Left renal cortex interstitium (tissue), 4 donors: ENCODE measurements at places on chromosomes 3 and 15. TPM values are rescaled to one million over a fixed set of nuclear protein-coding genes. Genes with fewer than 3 reads are reported as not detected.

Gene PDCD10
- polyA plus RNA-seq, result 74.2 TPM

Gene SPINT1
- 65.7 TPM for polyA plus RNA-seq

Gene STRIT1
- polyA plus RNA-seq, result 2.1 TPM

Gene GABRR3
- not detected for polyA plus RNA-seq

Gene POPDC2
- polyA plus RNA-seq, result 4.3 TPM

Gene CILP
- 3.7 TPM for polyA plus RNA-seq

DNA sequence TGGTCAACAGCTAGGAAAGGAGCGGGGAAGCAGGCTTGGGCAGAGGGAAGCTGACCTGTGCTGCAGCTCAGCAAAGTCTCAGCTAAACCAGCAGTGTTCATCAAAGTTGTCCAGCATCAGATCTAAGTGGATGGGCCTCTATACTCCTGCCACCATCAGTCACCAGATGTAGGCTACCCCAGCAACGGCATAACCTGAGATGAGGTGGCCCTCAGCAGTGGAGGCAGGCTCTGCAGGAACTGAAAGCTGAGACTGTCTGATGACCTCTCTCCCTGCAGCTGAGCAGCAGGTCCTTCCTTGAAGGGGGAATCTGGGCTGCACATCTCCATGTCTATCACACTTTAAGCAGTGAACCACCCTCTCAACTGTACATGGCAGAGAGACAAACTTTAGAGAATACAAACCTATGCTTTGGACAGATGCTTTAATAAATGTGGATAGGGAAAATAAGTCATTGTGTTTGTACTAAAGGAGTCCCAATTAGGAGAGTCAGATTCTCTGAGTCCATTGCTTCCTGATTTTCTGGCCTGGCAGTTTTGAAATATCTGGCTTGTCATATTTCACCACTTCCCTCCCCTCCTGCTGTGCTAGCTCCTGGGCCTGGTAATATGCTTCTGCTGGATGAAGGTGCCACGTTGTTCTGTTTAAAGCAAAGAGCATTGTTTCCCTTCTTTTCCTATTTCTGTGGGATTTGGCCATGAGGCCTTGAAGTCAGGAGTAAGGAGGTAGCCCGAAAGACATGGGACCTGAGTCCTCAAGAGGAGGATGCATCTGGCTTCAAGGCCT is 11.1 kb upstream of the PSTPIP1 start:
- DNase-seq, result no peak

DNA sequence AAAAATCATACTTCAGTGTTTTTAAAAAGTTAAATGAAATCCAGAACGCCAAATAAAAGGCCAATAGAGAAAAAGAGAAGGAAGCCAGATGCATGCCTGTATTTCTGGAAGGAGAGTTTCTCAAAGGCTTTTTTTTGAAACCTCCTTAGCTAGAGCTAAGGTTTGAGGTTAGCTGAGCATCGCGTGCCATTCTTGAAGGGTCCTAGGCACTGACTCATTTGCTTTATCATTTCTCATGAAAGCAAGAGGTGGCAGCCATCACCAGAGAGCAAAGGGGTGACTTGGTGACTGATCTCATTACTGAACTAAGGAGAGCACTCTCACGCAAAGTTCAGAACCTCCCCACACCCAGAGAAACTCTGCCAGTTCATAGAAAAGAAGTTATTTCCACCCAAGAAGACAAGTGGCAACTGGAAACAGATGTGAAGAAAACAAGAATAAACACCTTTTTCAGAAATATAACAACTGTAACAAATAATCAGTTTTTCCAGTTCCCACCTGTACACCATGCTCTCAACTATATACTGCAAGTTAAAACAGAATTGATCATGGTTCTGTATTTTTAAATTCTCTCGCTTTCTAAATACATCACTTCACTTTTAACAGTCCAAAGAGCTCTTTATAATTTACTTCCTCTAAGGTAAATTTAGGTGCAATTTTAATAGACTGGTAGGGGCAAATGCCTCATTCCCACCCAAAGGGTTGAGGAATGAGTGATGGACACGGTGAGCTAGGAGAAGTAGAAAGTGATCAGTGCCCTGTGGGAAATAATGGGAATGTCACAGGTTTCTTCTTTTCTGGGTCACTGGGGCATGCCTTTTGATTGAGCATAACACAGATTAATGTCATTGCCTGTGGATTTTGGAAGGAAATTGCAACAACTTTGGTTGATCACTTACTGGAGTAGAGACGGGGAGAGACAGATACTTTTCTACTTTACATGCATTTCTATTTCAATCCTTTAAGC is 24.7 kb downstream of the GPR15 start:
- DNase-seq, result no peak

- no peak for DNase-seq
Observed at GRCh38 chr15:49696433-49696832, 75.6 kb downstream of the DTWD1 start.

DNA sequence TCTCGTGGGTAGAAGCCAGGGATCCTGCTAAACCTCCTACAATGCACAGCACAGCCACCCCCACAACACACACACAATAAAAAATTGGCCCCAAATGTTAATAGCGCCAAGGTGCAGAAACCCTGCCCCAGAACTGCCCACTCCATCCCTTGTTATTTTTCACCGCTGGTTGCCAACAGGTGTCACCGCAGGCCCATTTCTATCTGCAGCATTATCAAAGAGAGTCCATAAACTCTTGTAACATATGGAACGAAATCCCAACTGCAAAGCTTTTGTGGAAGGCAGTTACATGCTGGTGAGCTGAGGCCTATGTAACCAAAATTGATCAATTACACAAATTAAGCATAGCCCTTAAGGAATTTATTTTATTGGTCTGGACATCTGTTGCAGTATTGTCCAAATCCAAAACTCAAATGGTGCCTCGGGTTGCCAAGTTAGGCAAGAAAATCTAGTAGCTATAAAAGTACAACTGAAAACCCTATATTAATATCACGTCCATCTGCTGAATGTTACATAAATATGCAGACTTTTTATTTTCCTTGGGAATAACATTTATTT is 66.2 kb downstream of the SAMMSON start:
- no peak for DNase-seq

- no peak for DNase-seq
Observed at GRCh38 chr3:80366808-80367548, 599.2 kb upstream of the ROBO1 start.

DNA sequence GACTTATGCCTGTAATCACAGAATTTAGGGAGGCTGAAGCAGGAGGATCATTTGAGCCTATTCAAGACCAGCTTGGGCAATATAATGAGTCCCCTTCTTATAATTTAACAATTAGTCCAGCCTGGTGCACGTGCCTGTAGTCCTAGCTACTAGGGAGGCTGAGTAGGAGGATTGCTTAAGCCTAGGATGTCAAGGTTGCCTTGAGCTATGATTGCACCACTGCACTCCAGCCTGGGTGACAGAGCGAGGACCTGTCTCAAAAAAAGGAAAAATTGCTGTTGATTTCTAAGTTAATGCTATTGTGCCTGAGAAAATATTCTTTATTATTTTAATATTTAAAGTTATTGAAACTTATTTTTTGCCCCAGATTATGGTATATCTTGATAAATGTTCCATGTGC is 159.0 kb downstream of the NLGN1 start:
- no peak for DNase-seq

- DNase-seq, result no peak
Observed at GRCh38 chr15:59138243-59138642, 33.3 kb downstream of the CCNB2 start.

DNA sequence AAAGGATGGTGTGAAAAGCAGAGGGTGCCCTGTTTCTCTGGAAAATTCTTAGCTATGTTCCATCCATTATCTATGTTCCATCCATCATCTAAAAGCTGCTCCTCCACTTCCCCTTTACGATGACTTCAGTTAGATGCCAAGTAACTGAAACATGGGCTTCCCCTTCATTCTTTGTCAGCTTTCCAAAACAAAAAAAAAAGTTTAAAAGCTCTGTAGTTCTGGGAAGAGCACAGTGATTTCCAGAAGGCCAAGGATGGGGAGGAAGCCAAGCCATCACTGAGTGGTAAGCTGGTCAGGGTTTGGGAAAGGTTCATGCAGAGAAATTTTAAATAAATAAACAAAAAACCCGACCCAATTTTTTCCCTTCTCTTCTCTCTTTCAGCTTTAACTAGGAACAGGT is 111.5 kb downstream of the CFAP44 start:
- DNase-seq, result no peak

DNA sequence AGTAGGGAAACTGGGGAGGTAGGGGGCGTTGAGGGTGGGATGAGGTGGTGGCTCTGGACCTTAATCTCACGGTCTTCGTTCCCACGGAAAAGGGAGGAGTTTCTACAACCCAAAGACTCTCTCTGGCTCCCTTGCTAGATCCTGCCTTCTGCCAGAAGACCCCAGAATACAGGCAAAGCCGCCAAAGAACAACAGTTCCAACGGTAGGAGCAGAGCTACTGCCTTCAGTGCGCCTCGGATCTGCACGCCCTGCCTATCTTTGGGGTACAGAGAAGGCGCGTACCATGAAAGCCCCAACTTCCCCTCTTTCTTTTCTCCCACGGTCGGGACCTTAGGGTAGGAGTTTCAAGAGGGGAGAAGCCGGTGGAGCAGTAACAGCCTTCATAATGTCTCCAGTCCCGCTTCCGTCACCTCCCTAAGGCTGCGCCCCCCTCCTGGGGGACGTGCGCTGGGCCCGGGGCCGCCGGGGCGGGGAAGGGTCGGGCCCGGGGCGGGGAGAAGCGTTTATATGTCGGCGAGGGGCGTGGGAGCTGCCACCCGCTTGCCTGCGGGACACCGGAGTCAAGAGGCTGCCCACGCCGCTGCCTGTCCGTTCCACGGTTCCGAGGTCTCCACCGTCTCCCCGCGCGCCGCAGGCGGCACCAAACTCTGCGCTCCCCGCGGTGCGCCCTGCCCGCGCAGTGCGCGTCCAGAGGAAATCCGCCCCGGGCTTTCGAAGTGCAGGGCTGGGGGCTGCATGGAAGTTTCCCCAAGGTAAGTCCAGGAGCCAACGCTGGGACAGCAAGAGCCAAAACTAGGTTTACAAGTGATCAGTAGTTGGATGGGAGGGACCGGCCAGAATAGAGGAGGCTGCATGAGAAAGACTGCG is at the start of gene COL6A6:
COL6A6 (plus strand) TSS at position 533 of the 868 bp plus-strand sequence. CDS start 43,188 bp downstream, outside the sequence.
- no peak for DNase-seq

GRCh38 chr3:59438492-59438891 is 388.7 kb upstream of the CFAP20DC start:
- DNase-seq, result no peak

DNA sequence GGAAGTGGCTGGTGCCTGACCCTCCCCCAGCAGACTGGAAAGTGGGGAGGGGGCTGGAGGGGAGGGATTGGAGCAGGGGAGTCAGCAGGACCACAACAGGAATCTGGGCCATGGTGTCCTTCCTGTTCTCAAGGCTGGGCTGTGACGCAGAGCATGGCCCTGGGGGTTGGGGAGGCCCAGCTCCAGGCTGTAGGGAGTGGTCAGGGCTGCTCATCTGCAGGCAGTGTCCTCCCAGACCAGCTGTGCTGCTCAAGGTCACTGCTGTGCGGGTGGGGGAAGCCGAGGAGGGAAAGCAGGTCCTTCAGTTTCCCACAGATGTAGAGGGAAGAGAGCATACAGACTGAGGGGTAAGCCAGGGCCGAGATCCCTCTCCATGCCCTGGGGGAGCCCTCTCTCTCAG is 40.7 kb downstream of the CYP11A1 start:
- no peak for DNase-seq

GRCh38 chr15:48072941-48073340 is 47.8 kb upstream of the SLC24A5 start:
- no peak for DNase-seq

- DNase-seq, result no peak
Observed at GRCh38 chr3:174094669-174095068, 697.1 kb downstream of the NLGN1 start.

GRCh38 chr3:107574650-107575049 is 51.9 kb downstream of the BBX start:
- no peak for DNase-seq

DNA sequence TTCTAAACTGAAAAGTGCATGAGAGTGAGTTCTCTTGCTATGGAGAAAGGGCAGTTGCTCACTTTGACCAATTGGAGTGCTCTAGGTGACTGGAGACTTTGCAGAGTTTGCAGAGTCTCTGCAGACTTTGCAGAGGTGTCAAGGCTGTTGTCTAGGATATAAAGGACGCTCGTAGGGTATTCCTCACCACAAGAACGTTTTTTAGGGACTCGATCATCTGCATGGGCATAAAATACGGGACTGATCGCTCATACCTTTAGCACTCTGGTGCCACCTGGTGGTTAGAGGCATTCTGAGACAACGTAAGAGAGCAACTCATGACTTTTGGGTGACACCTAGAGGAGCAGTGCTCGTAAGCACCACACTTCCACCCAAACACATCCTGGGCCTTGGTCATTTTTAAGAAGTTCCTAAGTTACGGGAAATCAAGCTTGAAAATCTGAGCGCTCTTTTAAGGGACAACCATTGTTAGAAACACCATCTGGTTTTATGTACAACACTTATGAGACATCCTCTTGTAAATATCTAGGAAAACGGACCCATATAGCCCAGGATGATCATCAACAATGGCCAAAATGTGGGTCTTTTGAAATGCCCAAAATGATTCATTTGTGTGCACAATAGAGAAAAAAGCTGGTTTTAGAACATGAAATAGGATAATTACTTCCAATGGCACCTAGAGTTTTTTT is 51.6 kb upstream of the XCR1 start:
- DNase-seq, result peak; percentile 74

- no peak for DNase-seq
Observed at GRCh38 chr3:119601154-119601553, 3.5 kb downstream of the PLA1A start.

DNA sequence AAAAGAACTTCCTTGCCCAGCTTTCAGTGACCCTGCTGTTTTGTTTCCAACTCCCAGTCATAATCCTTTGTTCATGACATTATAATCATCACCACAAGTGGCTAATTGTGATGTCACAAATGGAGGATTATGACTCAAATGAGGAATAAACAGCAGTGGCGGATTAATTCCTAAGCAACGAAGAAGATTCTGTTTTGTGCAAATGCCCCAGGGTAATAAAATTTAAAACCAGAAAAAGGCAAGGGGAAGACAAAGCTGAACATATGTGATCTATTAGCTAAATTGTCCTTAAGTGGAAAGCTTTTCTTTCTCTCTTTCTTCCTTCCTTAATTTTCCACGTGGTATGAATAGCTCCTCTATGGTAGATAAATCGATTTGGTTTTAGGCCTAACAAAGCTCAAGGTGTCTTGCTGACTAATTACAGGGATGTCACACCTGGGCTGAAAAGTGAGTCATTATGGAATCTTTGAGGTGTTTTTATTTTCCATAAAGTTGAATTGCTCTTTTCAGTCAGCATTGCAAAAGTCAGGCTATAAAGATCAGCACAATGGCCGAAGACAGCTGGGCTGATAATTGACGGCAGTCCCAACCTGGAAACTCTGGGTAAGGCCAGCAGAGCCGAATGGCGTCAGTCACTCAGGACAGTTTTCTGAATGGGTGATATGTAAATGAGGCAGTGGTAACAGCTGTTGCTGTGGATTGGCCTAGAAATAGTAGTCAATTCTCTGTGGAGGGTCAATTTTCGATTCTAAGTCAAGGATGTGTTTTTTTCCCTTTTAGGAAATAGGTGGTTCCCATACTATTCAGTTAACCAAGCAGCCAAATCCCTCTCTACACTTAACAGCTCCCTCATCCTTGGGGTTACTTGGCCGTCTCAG is 121.5 kb downstream of the PTPRG start:
- DNase-seq, result no peak
